ENCODE measurements at places on chromosomes 1 and 21.

GRCh38 chr1:201649761-201650622 is 111.1 kb downstream of the NAV1 start:
- DNase-seq, result no peak

- DNase-seq, result no peak
Measured at GRCh38 chr1:69171248-69171647, 396.5 kb upstream of the LRRC7 start.

- no peak for DNase-seq
Measured at GRCh38 chr1:232110281-232111090, 483.9 kb downstream of the DISC1 start.

GRCh38 chr1:117834416-117834815 is 95.0 kb downstream of the GDAP2 start:
- DNase-seq, result no peak

GRCh38 chr1:111731956-111732355 is 7.2 kb downstream of the INKA2 start:
- no peak for DNase-seq

DNA sequence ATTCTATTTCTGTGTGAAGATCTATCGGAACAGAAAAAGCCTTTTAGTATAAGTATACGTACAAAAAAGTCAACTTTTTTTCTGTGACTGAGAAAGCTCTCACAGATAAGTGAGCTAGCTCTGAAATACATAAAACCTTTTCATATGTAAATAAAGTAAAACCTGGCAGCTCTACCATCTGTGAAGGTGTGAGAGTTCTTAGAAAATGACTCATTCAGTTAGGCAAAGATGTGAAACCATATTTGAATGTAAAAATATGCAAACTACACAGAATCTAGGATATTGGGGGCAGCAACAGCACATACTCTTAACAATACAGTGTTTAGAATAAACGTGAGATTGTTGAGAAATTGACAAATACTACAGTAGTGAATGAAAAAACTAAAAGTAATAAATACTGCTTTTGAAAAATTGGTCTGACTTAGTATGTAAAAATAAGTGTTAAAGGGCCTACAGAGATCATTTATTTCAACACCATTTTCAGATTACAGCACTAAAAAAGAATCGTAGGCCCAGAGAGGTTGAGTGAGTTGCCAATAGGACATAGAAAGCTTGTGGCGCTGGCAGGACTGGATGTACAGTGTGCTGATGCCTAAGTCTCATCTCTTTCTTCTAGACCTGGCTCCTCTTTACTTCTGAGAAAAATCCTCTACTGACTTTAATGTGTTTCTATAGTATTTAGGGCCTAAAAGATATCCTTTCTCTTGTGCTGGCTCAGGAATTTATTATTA is 19.8 kb downstream of the ATP6V1G3 start:
- no peak for DNase-seq

DNA sequence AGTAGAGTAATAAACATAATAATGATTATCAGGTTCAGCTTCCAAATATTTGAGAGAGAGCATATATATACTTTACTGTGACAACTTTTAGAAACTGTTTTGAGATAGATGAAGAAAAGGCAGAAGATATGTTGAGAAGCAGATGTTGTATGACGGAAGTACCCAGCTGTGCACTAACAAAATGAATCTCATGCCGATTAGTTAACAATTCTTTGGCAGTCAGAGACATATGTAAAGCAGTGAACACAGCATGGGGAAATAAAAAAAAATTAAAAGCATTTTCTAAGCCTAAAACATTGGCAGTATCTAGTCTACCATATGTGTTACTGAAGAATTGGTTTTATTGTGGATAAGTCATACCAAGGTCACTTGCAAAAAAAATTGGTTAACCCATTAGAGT is 51.8 kb downstream of the MAGI3 start:
- no peak for DNase-seq

GRCh38 chr1:114274621-114275317 is 121.1 kb upstream of the SYT6 start:
- DNase-seq, result no peak

- no peak for DNase-seq
Measured at GRCh38 chr1:239735111-239735510, 348.7 kb downstream of the CHRM3 start.

DNA sequence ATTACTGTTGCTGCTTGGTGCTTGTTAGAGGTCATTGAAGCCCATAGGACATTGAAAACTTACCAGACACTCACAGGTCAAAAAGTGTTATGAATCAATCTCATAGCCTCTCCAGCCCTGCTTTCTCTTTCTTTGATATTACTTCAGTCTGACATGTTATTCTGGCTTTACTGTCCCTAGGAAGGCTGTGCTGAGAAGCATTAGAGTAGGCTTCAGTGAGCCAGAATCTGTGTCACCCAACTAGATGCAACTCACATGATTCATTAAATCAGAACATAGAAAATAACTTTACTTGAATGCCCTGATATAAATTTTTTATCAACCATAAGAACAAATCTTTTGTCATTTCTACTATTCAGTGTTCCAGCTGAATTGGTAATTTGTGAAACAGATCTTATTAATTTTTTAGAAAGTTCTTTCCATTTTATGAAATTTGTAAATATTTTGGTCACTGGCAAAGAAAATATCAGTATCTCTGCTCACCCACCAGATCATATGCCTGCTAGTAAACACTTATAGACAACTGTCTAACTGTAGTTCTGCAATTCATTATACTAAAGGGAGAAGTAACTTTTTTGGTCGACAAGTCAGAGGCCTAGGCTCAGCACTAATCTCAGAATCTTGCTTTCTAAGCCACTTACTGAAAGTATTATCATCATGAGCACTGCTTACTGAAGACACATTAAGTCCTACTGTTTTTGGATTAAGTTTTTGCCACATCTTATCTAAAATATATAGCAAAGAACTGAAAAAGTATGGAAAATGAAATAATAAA is 48.2 kb downstream of the RPAP2 start:
- no peak for DNase-seq

DNA sequence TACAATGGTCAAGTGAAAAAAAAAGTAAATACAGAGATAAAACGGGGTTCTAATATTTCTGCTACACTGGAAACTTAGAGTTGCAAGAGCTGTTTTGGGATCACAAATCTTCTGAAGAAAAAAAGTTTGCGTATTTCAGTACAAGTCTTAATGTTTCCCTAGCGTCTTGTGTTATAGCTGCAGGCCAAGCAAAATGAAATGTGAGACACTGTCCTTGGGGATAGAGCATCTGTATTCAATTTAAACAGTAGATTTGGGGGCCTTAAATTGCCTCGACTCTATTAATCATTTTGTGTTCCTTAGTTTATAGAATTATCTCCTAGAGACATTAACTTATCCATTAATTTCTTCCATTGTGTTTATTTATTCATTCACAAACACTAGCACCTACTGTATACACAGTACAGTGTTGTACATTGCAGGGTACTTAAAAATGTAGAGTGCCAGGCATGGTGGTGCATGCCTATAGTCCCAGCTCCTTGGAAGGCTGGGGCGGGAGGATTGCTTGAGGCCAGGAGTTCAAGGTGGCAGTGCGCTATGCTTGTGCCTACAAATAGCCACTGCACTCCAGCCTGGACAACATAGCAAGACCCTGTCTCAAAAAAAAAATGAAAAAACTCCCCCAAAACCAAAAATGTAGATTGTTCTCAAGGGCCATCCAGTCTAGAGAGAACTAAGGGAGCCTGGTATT is 7.9 kb downstream of the DISC1 start:
- DNase-seq, result no peak

GRCh38 chr1:16126743-16127515 is 28.9 kb downstream of the EPHA2 start:
- DNase-seq, result no peak

GRCh38 chr1:211843018-211843417 is 12.5 kb upstream of the LPGAT1 start:
- DNase-seq, result no peak

DNA sequence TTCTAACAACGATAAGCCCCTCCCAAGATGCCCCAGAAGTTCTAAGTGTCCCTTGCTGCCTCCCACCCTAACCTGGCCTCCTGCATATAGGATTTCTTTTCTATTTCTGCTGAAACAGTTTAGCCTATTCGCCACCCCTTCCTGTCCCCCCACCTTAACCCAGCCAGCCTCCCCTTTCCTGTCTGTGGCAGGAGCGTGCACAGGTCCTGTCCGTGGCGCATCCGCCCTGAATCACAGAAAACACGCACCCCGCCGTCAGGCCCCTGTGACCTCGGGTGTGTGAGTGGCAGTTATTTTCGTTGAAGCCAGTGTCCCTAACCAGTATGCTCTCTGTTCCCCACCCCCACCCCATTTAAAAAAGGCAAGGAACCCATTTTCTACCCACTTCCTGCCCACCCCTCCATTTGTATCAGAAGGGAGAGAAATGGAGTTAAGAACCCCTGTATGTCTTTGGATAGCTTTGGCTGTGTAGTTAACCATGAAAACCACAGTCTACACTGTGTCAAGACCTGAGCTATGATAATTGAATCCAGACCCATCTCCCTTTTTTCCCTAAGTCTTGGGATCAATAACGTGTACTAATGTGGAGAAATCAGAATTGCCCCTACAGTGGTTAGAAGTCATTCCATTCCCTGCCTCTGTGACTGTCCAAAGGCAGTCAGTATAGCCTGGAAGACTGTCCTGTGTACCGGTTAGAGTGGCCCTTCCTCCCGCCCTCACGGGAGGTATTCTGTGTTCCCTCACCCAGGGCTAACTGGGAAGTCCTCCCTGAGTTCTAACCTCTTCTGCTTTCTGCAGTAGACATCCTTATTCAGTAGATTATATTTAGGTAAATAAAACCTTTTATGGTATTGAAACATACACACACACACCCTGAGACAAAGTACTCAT is 1.8 kb downstream of the PLEKHO1 start:
- DNase-seq, result peak; percentile 74

GRCh38 chr1:201050515-201051277 is 27.2 kb upstream of the KIF21B start:
- DNase-seq, result no peak

GRCh38 chr21:45545691-45546531 is 3.7 kb upstream of the SLC19A1 start:
- DNase-seq, result no peak

DNA sequence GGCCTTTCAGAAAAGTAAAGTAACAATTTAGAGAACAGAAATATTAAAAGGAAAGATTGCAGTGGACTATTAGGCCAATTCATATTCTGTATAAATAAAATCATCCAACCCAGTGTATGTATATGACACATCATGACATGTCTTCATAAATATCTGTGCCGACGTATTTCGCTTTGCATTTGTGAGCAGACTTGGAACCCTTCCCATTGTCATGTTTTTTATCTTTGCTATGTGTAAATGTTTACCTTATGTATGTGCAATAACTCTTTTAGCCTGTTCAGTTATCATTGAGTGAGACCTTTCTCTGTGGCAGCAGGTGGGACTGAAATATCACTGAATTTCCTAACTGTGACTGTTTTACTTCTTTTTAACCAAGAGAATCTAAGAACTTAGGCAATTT is 58.0 kb upstream of the FAM3B start:
- no peak for DNase-seq

- no peak for DNase-seq
Measured at GRCh38 chr1:30912224-30912623, 3.7 kb upstream of the SDC3 start.

DNA sequence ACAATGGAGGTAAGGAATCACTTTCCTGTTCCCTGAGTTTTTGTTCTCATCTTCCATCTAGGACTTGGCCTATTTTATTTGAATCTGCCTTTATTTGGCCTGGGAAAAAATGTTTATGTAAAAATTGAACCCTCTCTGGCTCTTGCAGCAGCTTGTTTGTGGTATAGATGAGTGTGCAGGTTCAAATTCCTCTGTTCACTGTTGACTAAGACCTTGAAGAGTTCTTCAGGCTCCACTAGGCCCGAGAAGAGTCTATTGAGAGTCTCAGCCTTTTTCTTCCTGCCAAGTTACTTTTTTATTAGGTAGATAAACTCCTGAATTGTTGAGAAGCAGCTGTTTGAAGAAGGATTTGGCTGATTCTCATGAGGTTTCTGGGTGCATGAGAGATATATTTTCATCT is 248.8 kb upstream of the ADGRL2 start:
- no peak for DNase-seq

DNA sequence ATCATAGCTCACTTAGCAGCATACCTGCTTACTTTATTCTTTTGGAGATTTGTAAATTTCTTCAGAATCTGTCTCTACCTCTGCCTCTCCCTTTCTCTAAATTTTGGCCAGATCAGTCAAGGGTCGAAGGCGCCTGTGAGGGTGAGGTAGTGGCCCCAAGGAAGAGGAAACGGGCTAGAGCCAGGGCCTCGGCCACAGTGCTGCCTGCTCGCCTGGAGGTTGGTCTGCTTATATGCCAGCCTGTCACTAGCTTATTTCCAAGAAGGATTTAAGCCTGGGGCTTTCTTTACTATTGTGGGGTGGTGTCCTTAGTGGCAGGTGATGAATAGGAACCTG is 19.6 kb downstream of the PEX14 start:
- no peak for DNase-seq

DNA sequence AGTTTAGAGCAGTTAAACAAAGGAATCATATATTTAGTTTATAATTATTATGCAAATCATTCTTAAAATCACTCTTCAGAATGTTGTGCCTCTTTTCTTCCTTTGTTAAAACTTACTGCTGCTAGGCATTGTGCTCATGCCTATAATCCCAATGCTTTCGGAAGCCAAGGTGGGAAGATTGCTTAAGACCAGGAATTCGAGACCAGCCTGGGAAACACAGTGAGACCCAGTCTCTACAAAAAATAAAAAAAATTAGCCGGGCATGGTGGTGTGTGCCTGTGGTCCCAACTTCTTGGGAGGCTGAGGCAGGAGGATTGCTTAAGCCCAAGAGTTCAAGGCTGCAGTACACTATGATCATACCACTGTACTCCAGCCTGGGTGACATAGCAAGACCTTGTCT is 33.6 kb downstream of the ZSWIM5 start:
- DNase-seq, result no peak

GRCh38 chr1:223256034-223256433 is 107.9 kb downstream of the SUSD4 start:
- DNase-seq, result no peak

GRCh38 chr1:83318366-83318765 is 680.6 kb downstream of the TTLL7 start:
- no peak for DNase-seq

- no peak for DNase-seq
Measured at GRCh38 chr21:42039911-42040351, 29.8 kb upstream of the ZBTB21 start.

- DNase-seq, result no peak
Measured at GRCh38 chr1:36536727-36537126, 54.0 kb upstream of the CSF3R start.

GRCh38 chr1:229848752-229849677 is 218.0 kb upstream of the GALNT2 start:
- no peak for DNase-seq

DNA sequence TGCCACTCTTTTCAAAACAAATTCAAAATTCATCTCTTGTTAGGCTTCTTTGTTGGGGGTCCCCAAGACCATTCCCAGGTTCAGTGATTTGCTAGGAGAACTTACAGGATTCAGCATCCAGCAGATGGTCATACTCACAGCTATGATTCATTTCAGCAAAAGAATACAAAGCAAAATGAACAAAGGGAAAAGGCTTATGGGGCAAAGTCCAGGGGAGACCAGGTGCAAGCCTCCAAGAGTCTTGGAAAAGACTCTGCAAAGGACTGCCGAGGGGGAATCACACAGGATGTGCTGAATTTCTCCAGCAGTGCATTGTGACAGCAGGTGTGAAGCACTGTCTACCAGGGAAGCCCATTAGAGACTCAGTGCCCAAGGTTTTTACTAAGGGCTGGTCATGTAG is 7.3 kb downstream of the TRAF5 start:
- DNase-seq, result no peak

Measured in central memory CD8-positive, alpha-beta T cell (primary cell).